ENCODE measurements at places on chromosomes 5 and 9. TPM values are rescaled to one million over a fixed set of nuclear protein-coding genes. Genes with fewer than 3 reads are reported as not detected.

Gene IRX4
- 23.0 TPM for total RNA-seq

Gene C9orf153
- total RNA-seq: not detected

Gene SEC24A
- total RNA-seq: 6.3 TPM

Gene EPB41L4B
- 17.4 TPM for total RNA-seq

Gene FBXW5
- total RNA-seq: 147 TPM

Gene SPATA31A3
- not detected for total RNA-seq

Gene CD274
- 5.3 TPM for total RNA-seq

Gene HTR4
- not detected for total RNA-seq

Gene CBY3
- not detected for total RNA-seq

Gene CCDC171
- 0.49 TPM for total RNA-seq

Gene NUTM2G
- not detected for total RNA-seq

Gene LCNL1
- not detected for total RNA-seq

Gene MAMDC4
- 0.74 TPM for total RNA-seq

Gene GDA
- 0.33 TPM for total RNA-seq

Gene TEX53
- not detected for total RNA-seq

Gene COL23A1
- 0.35 TPM for total RNA-seq

Gene ANXA2R
- total RNA-seq: 0.35 TPM

Gene OTP
- total RNA-seq: not detected

Gene LRRC19
- not detected for total RNA-seq

Gene CATSPER3
- total RNA-seq: not detected

Gene LIFR
- 1.1 TPM for total RNA-seq

Gene PKD2L2
- total RNA-seq: not detected

Gene EFCAB9
- not detected for total RNA-seq

Gene FAM221B
- not detected for total RNA-seq

Gene WDR36
- total RNA-seq: 23.6 TPM

Gene FGFR4
- 2.1 TPM for total RNA-seq
